ENCODE measurements at places on chromosomes 16 and 17.
A peak's percentile ranks its signal among the peaks of the same experiment; 100 is the strongest.

DNA sequence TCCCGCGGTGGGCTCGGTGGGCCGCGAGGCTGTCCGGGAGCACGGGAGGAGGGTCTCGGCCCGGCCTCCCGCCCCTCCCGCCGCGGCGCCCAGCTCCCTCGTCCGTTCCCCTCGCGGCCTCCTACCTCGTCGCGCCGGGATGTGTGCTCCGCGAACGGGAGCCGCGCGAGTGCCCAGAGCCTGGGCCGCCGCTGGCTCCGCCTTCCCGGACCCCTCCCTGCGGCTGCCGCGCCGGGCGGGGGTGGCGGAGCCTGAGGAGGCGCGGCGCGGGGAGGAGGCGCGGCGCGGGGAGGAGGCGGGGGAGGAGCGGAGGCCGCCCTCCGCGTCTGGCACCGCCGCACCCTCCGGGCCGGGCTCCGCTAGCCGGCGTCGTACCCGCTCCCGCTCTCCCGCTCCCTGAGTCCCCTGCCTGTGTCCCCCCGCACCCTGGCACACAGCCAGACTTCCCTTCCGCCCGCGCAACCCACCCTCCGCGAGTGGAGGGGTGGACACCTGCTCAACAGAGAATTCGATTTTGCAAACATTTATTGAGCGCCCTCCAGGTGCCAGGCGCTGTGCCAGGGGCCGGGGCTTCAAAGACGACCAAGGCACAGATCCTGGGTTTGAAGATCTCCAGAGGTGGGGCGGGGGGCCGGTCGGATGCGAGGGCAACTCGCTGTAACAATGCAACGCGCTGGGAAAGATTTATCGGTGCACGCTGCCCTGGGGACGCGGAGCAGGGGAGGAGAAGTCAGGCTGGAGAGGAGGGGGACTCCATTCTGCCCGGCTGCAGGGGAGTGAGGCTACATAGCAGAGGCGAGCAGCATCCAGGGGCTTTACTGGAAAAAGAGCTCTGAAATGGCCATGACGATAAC lies at the start of gene MPP3:
TSS of gene MPP3 (minus strand) at position 171 of the 854 bp plus-strand sequence. CDS start 1,240 bp downstream, outside the sequence.
- DNase-seq = peak; percentile 81

- DNase-seq = no peak
Measured at GRCh38 chr16:82867485-82867884, 240.7 kb downstream of the CDH13 start.

DNA sequence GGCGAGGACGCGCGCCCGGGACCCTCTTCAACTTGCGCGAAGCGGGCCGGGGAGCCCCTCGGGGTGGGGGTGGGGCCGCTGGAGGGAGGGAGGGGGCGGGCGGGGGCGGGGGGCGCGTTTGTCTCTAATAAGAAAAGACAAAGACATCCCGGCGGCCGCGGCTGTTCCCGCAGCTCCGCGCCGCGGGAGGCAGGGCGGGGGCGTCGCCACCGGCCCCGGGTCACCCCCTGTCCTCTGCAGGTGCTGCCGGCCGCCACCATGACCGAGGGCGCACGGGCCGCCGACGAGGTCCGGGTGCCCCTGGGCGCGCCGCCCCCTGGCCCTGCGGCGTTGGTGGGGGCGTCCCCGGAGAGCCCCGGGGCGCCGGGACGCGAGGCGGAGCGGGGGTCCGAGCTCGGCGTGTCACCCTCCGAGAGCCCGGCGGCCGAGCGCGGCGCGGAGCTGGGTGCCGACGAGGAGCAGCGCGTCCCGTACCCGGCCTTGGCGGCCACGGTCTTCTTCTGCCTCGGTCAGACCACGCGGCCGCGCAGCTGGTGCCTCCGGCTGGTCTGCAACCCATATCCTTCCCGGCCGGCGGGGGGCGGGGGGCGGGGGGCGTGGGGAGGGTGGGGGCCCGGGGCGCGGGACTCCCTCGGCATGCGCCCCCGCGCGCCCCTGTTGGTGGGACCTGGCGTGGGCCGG lies 714 bp downstream of the CACNA1H start:
- no peak for DNase-seq

DNA sequence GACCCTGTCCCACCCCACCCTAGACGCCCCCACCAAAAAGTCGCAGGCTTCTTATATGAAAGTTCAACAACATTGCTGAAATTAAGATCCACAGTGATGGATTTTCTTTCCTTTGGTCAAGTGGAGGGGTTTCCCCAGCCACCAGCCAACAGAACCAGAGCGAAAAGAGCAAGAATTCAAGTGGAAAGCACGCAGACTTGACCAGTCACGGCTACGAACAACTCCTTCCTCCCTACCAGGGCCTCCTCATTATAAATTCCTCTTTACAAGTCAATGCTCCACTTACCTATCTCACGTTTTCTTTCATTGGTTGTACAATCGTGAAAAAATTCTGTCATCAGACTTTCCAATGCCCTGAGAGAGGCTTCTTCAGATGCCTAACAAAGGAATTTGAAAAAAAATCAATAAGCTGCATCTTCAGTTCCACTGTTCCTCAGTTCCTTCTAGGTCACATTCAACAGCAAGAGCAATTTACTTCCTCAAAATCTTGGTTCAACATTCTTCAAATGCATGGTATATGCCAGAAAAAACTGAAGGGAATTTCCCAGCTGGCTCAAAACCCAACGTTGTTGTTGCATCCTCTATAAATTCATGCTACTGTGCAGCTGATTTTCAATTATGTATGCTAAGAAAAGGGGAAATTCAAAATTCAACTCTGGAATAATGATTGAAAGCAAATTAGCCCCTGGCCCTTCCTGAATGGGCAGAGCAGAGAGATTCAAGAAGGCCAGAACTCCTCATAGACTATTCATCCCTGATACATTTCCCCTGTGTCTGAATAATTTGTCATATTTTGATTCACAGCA lies 30.9 kb downstream of the XPO6 start:
- no peak for DNase-seq

- no peak for DNase-seq
Measured at GRCh38 chr16:82773018-82773417, 146.2 kb downstream of the CDH13 start.

DNA sequence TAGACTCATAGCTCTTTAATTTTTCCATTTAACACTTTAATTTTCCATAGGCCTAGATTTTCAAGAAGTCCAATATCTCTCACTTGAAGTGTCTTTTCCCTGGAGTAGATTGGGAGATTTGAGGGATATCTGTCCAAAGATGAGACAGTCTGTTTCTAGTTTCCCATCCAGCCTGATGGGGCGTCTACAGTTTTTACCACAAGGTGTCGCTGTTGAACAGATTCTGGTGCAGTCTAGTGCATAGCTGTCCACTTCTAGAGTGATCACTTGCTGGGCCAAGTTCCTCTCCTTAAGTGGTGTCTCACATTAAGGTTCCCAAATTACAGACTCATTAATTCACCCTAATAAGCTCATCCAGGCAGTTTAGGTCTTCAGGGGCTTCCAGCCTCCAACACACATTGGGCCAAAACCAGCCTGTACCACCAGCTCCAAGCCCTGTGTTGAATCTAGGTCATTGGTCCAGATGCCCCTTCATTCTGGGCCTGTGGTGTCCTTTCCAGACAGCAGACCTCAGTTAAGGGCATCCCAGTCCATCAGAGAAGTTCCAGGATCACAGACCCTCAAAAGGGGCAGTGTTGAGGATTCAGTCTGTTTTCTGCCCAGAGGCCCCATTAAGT lies 9.4 kb downstream of the SNX20 start:
- DNase-seq = no peak

- DNase-seq = no peak
Measured at GRCh38 chr17:50360486-50361115, 12.4 kb downstream of the MRPL27 start.

GRCh38 chr17:30969989-30970830 lies 629 bp upstream of the RNF135 start:
- no peak for DNase-seq

- DNase-seq = no peak
Measured at GRCh38 chr17:29659155-29659554, 36.4 kb upstream of the CORO6 start.

GRCh38 chr17:73343739-73344454 lies 32.1 kb upstream of the CDC42EP4 start:
- DNase-seq = no peak

GRCh38 chr17:14201021-14201987 lies 35.4 kb downstream of the CDRT15 start:
- no peak for DNase-seq

DNA sequence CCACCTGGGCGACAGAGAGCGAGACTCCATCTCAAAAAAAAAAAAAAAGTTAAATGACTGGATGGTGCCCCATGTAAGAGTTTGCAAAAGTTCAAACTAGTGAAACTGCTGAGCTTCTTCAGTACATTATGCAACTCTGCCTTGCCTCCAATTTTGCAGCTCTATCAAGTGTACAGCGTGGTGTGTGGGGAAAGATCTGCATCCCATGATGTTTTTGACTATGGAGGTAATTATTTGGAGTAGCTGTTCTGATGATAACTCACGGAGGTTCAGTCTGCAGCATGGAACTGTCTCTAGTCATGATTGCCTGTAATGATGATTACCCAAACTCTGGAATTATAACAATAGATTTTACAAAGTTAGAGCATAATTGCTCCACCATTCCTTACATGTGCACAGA lies 149.6 kb downstream of the PITPNC1 start:
- no peak for DNase-seq

- no peak for DNase-seq
Measured at GRCh38 chr17:44352828-44353671, 7.9 kb downstream of the GRN start.

GRCh38 chr17:79672496-79672895 lies 58.2 kb upstream of the ENPP7 start:
- DNase-seq = no peak

Data from right kidney (tissue), 9 donors.